T-helper 17 cell (primary cell): ENCODE measurements at places on chromosomes 11 and 22.

DNA sequence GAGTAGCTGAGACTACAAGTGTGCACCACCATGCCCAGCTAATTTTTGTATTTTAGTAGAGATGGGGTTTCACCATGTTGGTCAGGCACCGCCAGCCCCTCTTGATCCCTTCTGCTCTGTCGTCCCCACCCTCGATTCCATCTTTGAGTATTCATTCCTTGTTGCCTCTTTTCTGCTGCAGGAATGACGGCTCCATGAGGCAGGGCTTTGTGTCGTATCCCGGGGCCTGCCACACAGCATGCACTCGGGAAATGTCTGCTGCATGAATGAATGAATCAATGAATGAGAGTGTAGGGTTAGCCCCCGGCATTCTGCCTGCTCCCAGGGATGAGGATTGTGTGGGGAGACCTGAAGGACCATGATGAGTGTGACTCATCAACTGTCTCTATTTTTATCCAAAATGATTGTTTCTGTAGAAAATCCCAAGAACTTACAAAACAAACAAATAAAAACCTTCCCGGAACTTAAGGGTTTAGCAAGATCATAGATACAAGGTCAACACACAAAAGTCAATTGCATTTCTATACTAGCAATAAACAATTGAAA is 54.6 kb upstream of the SLC22A12 start:
- no peak for DNase-seq

- DNase-seq, result no peak
Measured at GRCh38 chr22:48888466-48889208, 939.0 kb downstream of the BRD1 start.

- no peak for DNase-seq
Measured at GRCh38 chr11:47716692-47717091, 1.5 kb upstream of the AGBL2 start.

DNA sequence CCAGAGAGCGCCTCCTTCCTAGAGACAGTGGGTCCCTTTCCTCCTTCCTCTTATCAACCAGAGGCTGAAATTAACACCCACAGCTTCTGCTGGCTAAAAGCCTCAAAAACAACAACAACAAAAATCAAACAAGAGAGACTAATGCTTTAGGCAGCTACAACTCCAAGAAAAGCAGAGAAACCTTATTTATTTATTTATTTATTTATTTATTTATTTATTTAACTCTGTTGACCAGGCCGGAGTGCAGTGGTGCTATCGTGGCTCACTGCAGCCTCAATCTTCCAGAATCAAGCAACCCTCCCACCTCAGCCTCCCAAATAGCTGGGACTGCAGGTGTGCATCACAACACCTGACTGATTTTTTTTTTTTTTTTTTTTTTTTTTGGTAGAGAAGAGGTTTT is 2.6 kb upstream of the B3GNT6 start:
- no peak for DNase-seq

DNA sequence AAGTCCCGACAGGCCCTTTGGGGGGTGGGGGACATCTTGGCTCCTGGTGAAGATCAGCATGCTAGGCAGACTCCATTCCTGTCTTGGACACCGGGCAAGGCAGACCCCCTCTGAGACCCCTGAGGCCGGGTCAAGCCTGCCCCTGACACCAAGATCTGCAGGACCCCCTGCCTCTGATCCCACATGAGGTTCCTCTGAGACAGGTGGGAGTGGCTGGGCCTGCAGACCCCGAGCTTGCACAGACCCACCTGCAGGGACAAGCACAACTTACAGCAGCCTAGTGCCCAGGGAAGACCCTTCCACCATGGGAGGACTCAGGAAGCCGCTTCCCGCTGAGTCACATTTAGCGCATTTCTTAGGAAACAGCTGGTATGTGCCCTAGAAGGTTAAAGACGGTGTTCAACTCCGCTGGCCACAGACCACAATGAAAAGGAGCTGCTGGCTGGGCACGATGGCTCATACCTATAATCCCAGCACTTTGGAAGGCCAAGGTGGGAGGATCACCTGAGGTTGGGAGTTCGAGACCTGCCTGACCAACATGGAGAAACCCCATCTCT is 15.5 kb downstream of the ARVCF start:
- no peak for DNase-seq

- no peak for DNase-seq
Measured at GRCh38 chr22:29310863-29311339, 4.5 kb downstream of the GAS2L1 start.

DNA sequence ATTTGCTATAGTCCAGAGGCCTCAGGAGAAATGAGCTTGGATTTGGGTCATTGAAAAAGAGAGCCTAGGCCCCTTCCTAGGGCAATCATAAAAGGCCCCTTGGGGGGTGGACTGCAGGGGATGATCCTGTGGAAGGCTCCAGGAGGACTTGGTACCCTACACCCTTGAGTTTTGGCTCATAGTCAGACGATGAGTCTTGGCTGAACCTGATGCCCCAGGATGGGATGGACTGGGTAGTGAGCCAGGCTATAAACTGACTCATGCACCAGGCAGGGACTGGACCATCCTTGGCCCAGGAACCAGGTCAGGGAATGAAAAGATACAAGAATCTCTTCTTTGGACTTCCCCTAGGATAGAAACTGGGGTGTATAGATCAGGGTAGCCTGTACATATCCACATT is 54.2 kb downstream of the NAV2 start:
- no peak for DNase-seq

GRCh38 chr22:50118557-50119168 is 28.9 kb downstream of the MOV10L1 start:
- no peak for DNase-seq

DNA sequence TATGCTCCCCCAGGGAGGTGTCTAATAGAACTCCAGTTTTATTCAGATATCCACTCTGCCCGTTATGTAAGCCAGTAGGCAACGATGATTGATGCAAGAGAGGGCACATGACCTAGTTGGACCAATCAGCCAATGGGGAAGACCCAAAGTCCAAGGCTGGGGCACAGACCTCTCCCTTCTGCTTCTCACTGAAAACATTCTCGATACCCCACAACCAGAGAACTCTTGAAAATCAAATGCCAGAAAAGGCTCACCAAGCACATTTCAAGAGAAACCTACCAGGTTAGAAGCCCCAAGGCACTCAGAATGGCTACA is 7.4 kb downstream of the HIRA start:
- DNase-seq, result no peak

- DNase-seq, result no peak
Measured at GRCh38 chr11:30422447-30423278, 99.8 kb downstream of the ARL14EP start.

- no peak for DNase-seq
Measured at GRCh38 chr11:27971171-27971570, 136.8 kb downstream of the KIF18A start.

- no peak for DNase-seq
Measured at GRCh38 chr22:25939384-25939783, 197.4 kb downstream of the MYO18B start.

DNA sequence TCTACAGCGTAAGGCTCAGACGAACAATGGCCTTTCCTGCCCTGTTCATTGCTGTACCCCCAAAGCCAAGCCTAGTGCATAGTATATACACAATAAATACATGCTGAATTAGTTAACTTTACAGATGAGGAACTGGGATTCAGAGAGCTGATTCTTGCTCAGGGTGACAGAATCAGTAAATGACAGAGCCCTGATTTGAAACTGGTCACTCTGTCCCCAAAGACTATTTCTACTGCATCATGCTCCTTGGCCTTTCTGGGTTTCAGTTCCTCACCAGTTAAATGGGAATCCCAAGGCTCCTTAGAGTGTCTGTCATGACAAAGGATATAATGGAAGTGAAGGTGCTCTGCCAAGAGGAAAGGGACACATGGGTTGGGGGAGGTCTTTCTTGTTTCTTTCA is 50.5 kb upstream of the TSKU start:
- DNase-seq, result no peak

DNA sequence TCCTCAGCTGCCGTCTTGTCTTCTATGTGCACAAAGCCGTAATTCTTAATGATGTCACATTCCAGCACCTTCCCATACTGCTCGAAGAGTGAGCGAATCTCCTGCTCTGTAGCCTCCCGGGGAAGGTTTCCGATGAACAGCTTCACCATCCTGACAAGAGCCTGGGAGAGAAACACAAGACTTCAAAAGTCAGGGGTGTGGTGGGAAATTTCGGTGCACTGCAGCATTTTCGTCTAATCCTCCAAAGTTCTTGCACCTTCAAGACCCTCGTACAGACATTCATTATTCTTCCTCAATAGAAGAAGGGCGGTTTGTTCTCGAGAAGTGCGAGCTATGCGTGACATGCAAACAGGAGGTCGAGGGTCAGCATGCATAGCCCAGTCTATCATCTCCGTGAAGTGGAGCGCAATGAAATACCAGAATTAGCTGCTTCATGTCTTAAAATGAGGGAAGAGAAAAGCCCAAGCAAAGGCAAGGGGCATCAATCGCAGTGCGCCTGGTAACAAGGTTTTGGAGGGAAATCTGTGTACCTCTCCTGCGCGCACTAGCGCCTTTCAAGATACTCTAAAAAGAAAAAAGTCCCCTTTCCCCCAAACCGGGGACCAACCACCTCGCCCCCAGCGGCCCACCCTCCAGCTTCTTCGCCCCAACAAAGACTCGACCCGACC is 622 bp downstream of the RBM4B start:
- DNase-seq, result no peak
